ENCODE measurements at places on chromosomes 1 and 21.

GRCh38 chr1:39877231-39877778, 6.0 kb downstream of the TRIT1 start:
- no peak for DNase-seq

DNA sequence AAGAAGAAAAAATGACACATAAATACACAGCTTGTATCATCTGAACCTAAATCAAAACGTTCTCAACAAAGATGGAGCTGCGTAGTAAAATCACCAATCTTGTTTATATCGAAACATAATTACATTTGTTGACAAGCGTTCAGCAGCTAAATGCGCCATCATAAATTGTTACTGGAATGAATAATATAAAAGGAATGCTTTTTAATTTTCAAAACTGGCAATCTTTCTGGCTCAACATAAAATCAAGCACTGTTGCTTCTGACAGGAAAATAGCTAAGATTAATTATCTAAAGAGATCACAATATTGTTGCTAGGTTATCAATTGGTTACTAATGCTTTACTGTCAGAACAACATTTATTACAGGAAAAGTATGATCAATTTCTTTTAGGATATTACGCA, 181.5 kb downstream of the GPATCH2 start:
- DNase-seq = no peak

GRCh38 chr21:36751383-36751782, 52.5 kb downstream of the SIM2 start:
- no peak for DNase-seq

DNA sequence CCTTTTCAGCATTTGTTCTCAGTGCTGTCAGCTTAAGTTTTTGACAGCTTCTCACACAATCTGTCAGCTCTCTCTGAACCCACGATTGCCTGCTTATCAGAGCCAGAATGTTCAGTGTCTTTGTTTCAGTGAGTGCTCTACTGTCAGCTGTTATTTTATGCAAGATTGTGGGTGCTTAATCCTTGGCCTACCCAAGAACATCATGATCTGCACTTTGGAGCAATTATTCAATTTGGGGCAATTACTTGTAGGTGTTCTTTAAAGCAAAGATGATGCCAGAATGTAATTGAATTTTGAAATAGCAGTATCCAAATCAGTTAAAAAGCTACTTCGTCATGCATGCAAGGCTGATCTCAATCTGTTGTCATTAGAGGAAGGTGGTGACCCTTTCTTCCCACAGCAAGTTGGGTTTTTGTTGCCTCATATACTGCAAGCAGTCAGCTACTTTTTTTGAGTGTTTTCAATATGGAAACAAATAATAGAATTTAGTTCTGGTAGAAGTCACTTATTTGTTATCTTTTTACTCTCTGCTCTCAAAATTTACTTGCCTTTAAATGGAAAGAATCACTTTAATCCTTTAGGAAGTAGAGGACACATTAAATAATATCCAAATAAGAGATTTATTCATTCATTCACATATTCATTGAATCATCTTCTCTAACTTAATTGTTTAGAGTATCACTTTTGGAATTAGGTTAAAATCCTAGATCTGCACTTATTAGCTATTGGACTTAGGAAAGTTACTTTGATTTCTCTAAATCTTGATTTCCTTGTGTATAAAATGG, 253.5 kb upstream of the CACYBP start:
- DNase-seq = no peak

GRCh38 chr1:208855403-208855802, 611.2 kb upstream of the PLXNA2 start:
- no peak for DNase-seq

DNA sequence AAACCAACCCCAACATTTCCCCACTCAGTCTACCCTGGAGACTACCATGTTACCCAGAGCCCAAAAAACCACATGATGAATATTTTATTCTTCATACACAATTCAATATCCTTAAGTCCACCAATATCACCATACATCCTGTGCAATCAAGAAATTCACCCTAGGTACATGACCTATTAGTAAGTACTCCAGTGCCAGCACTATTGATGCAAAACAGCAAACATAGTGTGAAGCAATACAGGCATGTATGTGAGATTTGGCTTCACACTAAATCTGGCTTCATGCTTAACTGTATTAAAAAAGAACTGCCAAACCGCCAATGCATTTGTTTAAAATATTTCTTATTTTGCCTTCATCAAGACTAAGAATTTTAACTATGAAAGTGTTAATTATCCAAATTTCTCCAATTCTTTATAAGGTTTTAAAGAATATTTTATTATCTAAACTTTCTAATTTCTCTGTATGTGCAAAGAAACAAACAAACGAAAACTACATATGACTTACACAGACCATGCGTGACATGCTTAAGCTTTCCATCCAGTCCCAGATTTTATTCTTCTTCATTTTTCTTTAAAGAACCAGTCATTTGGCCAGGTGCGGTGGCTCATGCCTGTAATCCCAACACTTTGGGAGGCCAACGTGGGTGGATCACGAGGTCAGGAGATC, 22.4 kb upstream of the TMEM125 start:
- no peak for DNase-seq

GRCh38 chr1:28428012-28428411, 58.5 kb downstream of the PHACTR4 start:
- DNase-seq = no peak

GRCh38 chr21:36510911-36511310, 31.0 kb upstream of the CLDN14 start:
- no peak for DNase-seq

DNA sequence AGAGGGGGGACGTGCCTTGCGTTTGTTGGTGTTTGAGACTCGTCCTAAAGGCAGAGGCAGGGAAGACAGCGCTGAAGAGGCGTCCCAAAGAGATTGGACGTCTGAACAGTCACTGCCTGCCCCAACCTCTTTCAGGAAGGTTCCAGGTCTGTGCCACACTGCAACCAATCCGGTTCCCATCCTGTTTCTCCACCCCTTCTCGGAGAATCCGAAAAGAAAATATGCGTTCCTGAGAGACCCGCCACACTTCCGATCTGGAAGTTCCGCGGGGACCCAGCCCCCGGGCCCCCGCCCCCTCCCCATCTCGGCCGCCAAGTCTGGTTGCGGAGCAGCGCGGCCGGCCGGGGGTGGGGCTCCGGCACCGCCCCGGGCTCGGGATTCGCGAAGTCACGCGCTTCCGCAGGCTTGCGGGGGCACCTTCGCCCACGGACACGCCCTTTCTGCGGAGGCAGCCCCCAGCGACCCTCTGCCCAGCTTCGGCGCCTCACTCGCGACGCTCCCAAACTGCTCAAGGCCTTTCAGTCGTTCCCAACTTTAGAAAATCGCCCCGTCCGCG, 124.5 kb upstream of the DPYD start:
- DNase-seq = no peak

All from memory B cell (primary cell).